ENCODE measurements at places on chromosomes 12 and 14. TPM values are rescaled to one million over a fixed set of nuclear protein-coding genes. Genes with fewer than 3 reads are reported as not detected.

The ADAMTS20 gene
- total RNA-seq = not detected

DNA sequence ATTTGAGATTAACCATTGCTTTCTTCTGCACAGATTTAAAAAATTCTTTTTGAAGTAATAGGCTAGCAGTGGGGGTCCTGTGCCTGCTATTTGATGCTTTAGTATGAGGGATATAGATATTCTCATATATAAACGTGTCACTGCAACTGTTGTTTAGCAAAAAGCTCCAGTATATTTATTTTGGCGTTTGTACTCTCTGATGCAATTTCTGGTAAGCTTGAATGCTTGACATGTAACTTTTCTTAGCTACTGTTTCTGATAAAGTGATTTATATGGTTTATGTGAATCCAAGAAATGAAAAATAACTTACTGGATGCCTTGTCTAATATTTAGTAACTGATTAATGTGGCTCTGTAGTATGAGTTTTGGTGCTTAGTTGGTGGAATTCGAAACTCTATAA is 77.1 kb downstream of the TTLL5 start:
- H3K4me3 ChIP-seq = no peak overlapping the region
- DNase-seq = no peak
- peaks cover 3% of the 10 kb centered on the region for H3K36me3 ChIP-seq
- H3K27me3 ChIP-seq = no peaks in the 10 kb centered on the region
- no peaks in the 10 kb centered on the region for H3K4me1 ChIP-seq

- no peak overlapping the region for H3K27ac ChIP-seq
- DNase-seq = no peak
- H3K4me3 ChIP-seq = no peak overlapping the region
- H3K36me3 ChIP-seq = peaks cover 1% of the 10 kb centered on the region
These were observed 2.6 kb downstream of the CD69 start for GRCh38 chr12:9758119-9758518.

DNA sequence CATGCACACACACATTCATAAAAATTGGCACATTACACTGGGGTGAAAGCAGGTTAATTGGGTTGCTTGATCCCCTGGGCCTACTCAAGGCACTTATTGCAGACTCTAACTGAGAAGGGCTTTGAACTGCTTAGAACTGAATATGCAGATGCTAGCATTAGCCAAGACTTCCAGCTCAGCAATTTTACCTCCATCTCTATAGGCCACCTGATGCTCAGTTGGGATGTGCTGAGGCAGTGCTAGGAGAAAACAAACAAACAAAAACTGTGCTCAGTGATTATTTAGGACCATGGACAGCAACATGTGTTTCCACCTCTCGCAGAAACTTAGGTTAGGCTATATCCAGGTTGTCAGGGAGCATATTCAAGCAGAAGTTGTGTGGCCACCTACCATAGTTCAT is 124.8 kb upstream of the WSCD2 start:
- no peak overlapping the region for H3K4me3 ChIP-seq
- no peaks in the 10 kb centered on the region for H3K36me3 ChIP-seq
- no peak overlapping the region for H3K27ac ChIP-seq
- DNase-seq = no peak
- H3K27me3 ChIP-seq = no peaks in the 10 kb centered on the region
- H3K4me1 ChIP-seq = no peaks in the 10 kb centered on the region

DNA sequence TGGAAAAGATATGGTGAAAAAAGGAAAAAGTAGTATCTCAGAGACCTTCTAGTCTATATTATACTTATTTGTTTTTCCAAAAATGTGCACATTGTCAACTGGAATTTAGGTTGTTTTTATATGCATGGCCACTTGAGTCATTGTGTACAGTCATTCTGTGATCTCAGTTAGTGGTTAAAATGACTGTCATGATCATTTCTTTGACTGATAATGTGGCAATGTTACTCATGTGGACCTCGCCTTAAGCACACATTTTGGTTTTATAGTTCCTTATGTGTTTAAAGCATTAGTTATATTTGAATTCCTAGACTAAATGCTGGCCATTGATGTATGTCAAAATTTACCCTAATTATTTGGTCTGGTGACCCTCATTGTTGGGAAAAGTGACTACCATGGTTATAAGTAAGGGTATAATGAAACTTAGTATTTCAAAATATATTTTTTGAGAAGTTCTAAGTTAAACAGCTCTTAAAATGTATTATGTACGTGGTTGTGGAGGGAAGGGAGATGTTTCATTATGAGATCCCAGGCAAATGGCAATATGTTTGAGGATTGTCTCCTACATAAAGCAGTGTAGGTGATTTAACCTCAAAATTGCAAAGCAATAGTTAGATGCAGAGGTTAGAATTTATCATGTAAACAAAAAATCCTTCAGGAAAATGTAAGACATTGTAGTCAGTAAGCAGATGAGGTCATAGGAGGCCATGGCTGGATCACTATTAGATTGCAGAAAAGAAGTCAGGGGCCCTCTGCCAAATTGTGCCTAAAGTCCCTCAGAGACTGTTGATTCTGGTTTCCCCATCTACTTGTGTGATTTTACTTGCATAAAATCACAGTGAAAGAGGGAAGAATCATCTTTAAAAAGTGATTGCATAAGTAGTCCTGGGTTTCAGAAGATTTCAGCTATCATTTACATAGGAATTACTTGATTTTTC is 17.5 kb downstream of the PNMA1 start:
- no peaks in the 10 kb centered on the region for H3K4me1 ChIP-seq
- no peak overlapping the region for H3K27ac ChIP-seq
- H3K27me3 ChIP-seq = no peaks in the 10 kb centered on the region
- no peaks in the 10 kb centered on the region for H3K36me3 ChIP-seq
- no peak overlapping the region for H3K4me3 ChIP-seq

GRCh38 chr12:126084480-126084879 is 1019.2 kb downstream of the AACS start:
- no peak overlapping the region for H3K4me3 ChIP-seq
- no peaks in the 10 kb centered on the region for H3K36me3 ChIP-seq
- no peaks in the 10 kb centered on the region for H3K27me3 ChIP-seq
- no peaks in the 10 kb centered on the region for H3K4me1 ChIP-seq
- no peak for DNase-seq

The NFATC4 gene
- total RNA-seq = 1.4 TPM

- peak overlapping the region; percentile 94 for H3K27ac ChIP-seq
- no peaks in the 10 kb centered on the region for H3K27me3 ChIP-seq
- peaks cover 42% of the 10 kb centered on the region for H3K4me1 ChIP-seq
- H3K4me3 ChIP-seq = peak overlapping the region; percentile 69
- peak; percentile 43 for DNase-seq
- peaks cover 4% of the 10 kb centered on the region for H3K36me3 ChIP-seq
These were observed 748 bp downstream of the MAPKAPK5 start for GRCh38 chr12:111842556-111843396.
